Hematopoietic multipotent progenitor cell treated with erythropoietin and hydrocortisone succinate and interleukin-3 and kit ligand, for 15 days (in vitro differentiated cells): ENCODE measurements at places on chromosomes 2 and 18.

- no peak for DNase-seq
Measured at GRCh38 chr18:27712066-27712465, 464.9 kb downstream of the CDH2 start.

GRCh38 chr18:49677081-49677480 is 115.2 kb downstream of the LIPG start:
- no peak for DNase-seq

DNA sequence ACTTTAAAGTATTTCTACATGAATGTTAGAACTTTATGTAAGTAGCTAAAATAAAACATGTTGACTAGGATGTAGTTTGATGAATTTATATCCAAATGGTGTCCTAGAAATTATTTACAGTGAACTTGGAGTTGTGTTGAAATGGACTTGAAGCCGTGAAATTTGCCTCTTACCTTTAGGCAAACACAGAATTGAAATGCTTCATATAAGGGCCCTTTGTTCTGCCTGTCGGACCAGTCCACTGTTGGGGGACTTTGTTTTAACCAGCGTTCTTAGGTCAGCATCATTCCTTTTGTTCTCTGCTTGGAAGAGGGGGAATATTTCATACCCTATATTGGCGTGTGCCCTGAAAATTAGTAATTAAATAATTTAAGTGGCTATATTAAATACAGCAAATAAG is 18.3 kb downstream of the RAB12 start:
- no peak for DNase-seq

DNA sequence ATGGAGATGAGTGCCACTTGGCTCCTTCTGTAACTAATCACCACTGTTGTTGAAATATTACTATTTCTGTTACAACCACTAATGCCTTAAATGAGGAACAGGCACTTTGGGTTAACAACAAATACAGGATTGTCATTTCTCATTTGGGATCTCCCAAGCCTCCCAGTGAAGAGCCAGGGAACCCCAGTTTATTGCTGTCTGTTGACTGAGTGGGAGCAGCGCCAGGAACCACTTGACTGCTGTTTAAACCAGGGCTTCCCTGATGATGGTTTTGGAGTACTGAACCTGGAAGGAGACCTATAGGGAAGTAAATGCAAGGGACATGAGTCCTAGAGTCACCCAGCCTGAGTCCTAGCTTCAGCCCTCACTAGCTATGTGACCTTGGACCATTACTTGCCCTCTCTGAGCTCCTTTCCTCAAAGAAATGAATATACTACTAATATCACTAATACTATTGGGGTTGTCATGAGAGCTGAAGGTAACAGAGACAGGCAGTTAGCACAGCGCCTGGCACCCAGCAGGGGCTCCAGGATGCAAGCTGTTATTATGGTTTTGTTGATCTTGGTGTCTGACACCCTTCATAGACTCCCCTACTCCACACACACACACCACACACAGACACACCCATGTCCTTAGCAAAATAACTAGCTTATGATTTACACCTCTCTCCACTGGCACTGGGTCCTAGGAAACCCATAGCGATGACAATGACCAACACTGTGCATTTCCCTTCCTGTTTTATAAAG is 104.2 kb upstream of the FZD7 start:
- no peak for DNase-seq

DNA sequence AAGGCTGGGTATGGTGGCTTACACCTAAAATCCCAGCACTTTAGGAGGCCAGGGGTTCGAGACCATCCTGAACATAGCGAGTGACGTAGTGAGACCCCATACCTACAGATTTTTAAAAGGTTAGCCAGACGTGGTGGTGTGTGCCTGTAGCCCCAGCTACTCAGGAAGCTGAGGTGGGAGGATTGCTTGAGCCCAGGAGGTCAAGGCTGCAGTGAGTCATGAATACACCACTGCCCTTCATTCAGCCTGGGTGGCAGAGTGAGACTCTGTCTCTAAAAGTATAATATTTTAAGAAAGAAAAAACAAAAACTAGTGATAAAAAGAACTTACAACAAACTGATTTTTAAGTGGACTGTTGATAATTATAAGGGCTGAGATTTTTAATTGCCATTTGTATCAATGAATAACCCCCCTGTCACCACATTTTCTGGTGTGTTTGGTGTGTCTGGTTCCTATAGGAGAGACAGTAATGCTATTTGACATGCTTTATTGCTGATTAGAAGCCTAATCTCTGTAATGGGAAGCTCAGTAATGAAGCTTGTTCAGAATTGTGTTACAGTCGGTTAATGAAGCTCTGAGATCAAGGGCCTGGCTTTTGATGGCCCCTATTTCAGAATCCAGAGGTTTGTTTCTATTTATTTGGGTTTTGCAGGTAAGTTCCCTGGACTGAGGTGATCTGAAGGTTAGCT is 147.0 kb downstream of the NEDD4L start:
- DNase-seq = no peak

- DNase-seq = no peak
Measured at GRCh38 chr2:32591669-32592463, 36.0 kb upstream of the TTC27 start.

DNA sequence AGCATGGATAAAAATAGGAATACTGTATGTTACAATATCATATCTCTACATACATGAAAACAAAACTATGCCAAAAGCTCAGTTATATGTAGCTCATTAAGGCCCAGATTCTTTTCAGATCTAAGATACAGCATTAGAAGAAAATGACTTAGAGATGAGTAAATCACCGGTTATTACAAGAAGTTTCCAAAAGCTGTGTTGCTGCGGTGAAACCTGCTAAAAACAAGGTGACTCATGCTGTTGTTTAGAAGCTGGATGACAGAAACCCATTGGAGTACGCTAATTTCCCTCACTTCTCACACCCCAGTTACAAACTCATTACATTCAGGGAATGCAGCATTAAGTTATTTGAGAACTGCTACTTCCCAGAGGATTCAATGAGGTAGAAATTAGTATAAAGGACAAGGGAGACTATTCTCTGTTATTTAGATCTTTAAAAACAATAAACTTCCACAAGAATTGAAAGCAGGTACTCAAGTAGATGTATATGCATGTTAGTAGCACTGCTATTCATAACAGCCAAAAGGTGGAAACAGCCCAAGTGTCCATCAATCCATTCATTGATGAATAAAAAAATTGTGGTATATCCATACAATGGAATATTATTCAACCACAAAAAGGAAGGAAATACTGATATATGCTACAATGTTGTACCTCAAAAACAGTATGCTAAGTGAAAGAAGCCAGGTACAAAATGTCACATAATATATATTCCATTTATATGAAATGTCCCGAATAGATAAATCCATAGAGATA is 32.6 kb downstream of the RBKS start:
- DNase-seq = no peak

GRCh38 chr2:216594081-216594480 is 39.1 kb upstream of the IGFBP2 start:
- DNase-seq = no peak

- no peak for DNase-seq
Measured at GRCh38 chr2:70943205-70943871, 7.6 kb downstream of the ATP6V1B1 start.

GRCh38 chr2:121074293-121074932 is 210.6 kb downstream of the TFCP2L1 start:
- no peak for DNase-seq

DNA sequence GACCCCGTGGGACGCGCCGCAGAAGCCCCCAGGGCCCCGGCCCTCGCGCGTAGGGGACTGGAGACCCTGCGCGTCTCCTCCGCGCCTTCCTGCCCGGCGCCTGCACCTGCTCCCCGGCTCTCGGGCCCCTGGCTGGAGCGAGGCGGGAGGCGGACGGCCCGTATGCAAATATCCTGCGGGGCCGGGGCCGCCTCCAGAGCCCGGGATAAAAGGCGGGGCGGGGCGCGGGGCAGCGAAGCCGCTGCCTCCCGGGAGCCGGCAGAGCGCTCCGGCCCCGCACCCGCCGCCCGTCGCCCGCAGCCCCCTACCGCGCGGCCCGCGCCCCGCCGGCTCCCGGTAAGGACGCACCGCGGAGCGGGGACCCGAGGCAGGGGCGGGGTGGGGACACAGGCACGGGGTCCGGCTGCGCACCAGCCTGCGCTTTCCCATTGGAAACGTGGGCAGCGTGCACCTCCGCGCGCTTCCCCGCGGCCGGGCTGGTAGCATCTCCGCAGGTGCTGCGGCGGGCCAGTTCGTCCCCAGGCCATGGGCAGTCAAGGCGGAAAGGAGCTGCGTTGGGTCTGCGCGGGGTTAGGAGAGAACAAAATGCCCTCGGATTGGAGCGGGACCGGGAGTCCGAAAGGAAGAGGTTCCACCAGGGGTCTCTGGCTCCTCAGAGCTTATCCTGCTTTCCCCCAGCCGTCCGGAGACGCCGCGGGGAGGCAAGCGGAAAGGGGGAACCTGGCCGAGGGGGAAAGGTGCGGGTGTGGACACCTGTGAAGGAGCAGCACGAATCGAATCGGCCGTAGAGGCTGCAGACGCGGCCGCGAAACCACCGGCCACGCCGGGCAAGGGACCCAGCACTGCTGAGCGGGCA is at the start of gene ATP6V1C2:
Gene ATP6V1C2 (plus strand): TSS at position 235 of the 856 bp plus-strand sequence. CDS start 1,220 bp downstream, outside the sequence.
- DNase-seq = no peak

- peak; percentile 52 for DNase-seq
Measured at GRCh38 chr2:218290316-218291261, 1.7 kb downstream of the TMBIM1 start.

- DNase-seq = no peak
Measured at GRCh38 chr2:19868701-19869580, 32.8 kb downstream of the TTC32 start.

DNA sequence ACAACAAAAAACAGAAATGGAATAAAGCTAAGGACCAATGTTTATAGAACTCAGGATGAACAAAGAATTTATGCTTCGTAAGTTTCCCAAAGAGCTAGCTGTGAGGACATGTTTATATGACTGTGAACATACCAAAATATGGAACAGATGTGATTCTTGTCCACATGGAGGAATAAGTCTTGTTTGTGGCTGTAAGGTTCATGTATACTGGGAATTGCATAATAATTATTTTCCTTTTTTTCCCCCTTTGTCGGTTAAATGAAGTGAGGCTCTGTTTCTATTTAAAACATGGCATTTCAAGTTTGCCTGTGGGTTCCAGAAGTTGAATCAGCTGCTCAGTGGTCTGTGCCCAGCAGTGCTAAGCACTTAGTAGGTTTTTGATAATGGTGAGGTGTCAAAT is 108.1 kb downstream of the FHOD3 start:
- DNase-seq = no peak

- no peak for DNase-seq
Measured at GRCh38 chr2:46336283-46336959, 39.2 kb downstream of the EPAS1 start.

- no peak for DNase-seq
Measured at GRCh38 chr2:117989854-117990438, 23.9 kb downstream of the CCDC93 start.

DNA sequence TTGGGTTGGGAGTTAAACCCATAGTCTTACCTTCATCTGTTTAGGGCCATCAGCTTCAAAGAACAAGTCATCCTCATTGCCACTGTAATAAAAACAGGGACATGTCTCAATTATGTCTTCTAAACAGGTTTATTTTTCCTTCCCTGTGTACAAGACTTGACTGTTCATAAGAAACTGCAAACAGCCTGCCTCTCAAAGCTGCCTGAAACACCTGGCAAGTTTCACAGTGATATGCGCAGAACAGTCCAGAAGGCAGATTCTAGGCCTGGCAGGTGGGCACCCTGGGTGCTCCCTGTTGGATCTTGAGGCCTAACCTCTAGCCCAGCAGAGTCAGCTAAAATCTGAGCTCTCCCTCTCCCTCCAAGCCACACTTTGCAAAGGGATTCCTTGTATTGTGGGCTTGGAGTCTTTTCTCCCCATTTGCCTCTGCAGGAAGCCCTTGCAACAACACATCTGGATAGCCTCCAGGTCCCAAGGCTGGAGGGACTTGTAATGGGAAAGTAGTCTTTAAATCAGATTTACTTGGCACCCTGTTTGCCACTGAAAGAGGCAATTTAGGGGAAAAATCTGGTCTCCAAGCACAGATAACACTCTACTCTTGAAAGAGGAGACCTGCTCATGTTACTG is 930 bp downstream of the IL1B start:
- DNase-seq = no peak

DNA sequence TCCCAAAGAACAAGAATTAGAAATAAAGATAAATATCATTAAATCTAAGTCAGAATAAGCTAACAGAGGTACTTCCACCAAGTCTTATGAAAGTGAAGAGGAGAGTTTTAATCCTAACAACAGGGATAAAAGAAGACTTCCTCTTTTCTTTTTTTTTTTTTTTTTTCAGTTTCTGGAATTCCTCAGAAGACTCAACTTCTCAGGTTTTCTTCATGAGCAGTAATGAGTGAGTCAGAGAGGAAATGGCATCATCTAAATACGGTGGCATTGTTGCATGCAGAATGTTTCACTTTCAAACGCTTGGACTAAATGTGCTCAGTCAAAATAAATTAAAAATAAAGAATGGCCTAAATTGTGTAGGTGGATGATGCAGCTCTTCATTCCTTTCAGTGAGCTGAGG is 45.6 kb upstream of the ARHGAP15 start:
- no peak for DNase-seq

DNA sequence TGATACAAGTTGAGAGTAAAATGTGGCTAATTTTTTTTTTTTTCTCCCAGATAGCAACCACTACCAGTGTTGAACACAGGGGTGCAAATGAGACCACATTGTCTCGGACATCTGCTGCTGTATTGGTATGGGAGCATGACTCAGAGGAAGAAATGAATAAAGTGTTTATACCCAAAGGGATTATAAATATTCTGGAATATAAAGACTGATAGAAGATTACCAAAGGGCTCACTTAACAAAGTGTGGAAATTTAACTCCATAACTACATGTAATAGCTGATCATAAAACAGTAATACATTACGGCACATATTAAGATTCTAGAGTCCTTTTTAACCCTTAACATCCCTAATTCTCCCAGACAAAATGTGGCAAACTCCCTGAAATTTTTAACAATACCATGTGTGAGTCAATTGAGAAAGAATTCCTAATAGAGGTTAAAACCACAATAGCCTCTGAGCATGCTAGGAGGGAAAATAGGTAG is 1023.0 kb upstream of the ACVR2A start:
- no peak for DNase-seq

DNA sequence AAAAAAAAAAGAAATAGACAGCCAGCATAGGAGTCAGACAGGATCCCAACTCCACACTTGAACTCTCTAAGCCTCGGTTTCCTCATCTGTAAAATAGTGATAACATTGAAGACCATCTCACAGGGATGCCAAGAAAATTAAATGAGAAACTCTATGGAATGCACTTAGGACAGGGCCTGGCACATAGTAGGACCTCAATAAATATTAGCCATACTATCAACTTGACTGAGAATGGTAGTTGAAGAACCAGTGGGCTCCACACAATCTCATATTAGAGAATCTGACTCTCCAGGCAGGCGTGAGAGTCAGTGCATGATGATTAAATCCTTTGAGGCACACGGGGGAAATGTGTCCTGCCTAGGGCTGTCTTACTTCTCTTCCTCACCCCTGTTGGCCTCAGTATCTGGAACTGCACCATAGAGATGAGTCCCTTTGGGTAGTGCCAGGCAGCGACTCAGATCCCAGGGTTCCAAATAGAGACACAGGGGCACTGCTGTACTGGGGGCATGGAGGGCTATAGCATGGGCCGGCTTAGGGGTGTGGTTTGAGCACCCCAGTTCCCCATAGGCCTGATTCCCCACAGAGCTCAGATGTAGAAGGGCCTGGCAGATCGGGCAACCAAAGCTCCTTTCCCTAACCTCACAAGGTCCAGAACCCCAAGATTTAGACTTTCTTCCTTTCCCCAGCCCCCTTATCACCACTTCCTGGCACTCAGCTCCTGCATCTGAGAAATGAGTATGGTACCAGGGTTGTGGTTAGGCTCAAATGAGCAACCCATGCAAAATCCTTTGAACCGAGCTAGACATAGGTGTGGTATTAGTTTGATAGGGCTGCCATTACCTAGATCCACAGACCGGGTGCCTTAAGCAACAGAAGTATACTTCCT is 51.3 kb upstream of the CAB39 start:
- DNase-seq = peak; percentile 7

- no peak for DNase-seq
Measured at GRCh38 chr2:210480079-210480478, 3.5 kb upstream of the LANCL1 start.
